Esophagus (tissue), 2 donors: ENCODE measurements at places on chromosomes 16 and 17. TPM values are rescaled to one million over a fixed set of nuclear protein-coding genes. Genes with fewer than 3 reads are reported as not detected.

The HBA1 gene
- polyA plus RNA-seq: 0.47 TPM

The TBC1D3E gene
- not detected for polyA plus RNA-seq

The RNF43 gene
- 5.7 TPM for polyA plus RNA-seq

The SYCE1L gene
- 2.6 TPM for polyA plus RNA-seq

The RHBDL1 gene
- 1.7 TPM for polyA plus RNA-seq

The TAT gene
- polyA plus RNA-seq: not detected
